Fibroblast of skin of left quadriceps (primary cell): ENCODE measurements at places on chromosomes 6 and 20.

GRCh38 chr6:44367681-44368080 lies 19.8 kb upstream of the CDC5L start:
- DNase-seq = no peak

- DNase-seq = peak; percentile 91
These were observed 39.2 kb downstream of the ZMYND8 start for GRCh38 chr20:47317127-47317895.

DNA sequence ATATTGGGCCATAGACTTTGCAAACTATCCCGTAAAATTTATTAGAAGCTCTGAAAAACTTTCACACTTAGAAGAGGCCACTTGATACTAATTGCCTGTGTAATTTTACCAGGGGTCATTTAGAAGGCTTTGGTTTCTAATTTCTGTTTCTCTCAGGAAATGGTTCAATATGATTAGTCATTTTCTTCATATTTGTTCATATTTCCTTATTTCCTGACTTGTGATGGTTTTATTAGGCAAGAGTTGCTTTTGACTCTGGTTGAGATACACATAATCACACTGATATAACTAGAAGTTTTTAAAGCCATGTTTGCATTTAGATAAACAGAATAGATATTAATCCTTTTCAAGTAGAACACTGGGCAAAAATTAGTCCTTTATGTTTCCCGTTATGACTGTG lies 11.8 kb upstream of the HBS1L start:
- DNase-seq = no peak

DNA sequence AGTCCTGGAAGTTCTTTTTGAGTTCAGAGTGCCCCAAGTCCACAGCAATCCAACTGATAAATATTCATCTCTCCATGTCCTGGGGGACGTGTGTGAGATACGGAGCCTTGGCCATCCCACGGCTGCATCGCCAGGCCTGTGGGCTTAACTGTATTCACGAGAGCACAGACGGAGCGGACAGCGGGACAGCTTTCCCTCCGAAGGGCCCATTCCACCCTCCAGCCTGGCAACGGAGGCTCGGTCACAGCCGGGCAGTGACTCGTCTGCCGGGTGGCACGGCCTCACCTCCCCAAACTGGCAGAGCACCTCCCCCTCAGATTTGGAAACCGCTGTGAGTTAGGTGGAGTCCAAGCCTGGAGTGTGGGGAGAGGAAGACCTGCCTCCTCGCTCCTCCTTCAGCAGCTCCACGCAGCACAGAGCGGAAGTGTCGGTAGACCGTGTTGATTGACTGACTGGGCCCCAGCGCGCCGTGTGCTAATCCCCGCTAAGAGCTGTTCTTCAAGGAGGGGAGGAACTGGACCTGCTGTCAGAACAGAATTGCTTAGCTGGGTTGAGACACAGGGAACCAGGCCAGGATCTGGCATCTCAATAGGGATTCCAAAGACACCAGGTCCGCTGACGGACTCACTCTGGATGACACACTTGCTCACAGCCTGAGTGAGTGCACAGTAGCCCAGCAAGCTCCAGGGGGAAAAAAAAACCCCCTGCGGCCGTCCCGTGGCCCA lies 10.9 kb downstream of the FOXF2 start:
- no peak for DNase-seq

DNA sequence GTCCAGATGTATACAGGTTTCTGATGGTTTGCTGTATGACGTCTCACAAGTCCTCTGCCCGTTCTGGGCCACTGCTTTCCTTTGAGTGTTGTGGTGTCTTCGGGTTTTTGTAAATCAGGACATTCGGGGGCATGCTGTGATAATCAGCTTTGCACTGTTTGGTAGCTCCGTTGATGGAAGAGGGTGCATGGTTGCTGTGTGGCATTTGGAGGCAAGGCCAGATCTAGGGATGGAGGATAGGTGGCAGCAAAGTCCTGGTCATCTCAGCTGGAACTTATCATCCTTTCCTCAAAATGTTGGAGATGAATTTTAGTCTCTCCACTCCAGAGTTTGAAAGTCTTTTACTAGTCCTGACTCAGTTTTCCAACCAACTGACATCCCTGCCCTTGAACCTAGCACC lies 91.0 kb downstream of the SCP2D1 start:
- DNase-seq = no peak

DNA sequence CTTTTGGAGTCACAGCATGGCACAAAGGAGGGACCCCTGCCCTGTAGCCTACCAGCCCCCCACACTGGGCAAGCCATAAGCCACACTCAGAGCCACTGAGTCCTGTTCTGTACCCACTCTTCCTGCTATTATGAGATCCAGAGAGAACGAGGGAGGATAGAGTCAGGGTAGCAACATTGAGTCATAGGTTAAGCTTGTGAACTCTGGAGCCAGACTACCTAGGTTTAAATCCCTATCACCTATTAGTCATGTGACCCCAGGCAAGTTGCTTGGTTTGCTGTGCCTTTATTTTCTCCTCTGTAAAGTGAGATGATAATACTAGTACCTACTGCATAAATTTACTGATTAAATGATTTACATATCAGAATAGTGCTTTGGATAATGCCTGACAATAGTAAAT lies 540 bp downstream of the CNBD2 start:
- no peak for DNase-seq

DNA sequence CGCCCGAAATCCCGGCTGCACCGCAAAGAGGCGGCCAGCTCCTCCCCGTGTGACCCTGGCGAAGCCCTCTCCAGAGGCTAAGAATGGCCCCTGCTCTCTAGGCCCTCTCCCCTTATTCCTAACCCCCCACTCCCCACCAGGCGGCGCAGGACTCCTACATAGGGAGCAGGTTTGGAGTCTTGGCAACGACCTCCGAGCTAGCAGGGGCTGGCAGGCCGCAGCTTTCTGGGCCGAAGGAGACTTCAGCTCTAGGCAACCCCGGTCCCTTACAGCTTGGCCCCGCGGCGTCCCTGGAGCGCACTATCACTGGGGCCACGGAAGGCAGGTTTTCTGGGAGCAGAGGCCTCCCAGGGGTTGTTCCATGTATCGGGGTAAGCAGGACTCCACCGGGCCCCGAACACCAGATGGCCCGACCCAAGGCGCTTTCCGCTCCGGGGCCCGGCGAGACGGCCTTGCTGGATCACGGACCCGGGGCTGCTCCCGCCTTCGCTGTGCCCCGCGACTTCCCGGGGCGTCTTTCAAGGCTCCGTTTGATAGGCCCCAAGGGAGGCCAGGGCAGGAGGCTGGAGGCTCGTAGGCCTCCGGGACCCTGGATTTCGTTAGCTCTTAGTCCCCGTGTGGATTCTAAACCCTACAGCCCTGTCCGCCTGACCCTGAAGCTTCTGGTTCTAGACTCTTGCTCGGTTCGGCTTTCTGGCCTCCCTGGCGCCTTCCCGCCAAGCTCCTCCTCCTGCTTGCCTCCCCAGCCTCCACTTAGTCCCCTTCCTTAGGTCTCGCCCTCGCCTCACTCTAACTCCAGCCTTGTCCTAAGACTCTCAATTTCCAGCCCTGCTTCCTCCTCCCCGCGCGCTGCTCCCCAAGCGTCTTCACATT lies 1.9 kb downstream of the SLC32A1 start:
- no peak for DNase-seq
